ENCODE measurements at places on chromosomes 1 and 21.

DNA sequence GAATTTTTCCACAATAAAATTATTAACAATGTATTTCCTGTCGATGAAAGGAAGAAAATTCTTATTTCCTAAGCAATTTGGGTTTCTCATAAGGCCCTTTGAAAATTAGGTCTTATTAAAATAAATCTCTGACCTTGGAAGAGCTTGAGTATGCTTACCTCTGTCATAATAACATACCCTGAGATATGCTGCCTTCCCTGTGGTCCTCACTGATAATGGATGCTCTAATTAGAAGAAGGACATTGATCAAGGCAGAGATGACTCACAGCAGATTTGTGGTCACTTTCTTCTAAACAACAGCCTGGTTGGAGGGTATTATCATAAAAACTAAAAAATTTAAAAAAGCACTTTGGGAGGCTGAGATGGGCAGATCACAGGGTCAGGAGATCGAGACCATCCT lies 217.8 kb downstream of the GRIK1 start:
- H3K27me3 ChIP-seq, result no peaks in the 10 kb centered on the region
- H3K36me3 ChIP-seq, result no peaks in the 10 kb centered on the region
- no peak overlapping the region for H3K4me3 ChIP-seq
- no peak for DNase-seq
- H3K27ac ChIP-seq, result no peak overlapping the region
- H3K4me1 ChIP-seq, result no peaks in the 10 kb centered on the region

GRCh38 chr1:66931590-66931989 lies 6.8 kb downstream of the MIER1 start:
- no peaks in the 10 kb centered on the region for H3K4me1 ChIP-seq
- no peaks in the 10 kb centered on the region for H3K36me3 ChIP-seq
- no peak overlapping the region for H3K27ac ChIP-seq
- DNase-seq, result no peak

DNA sequence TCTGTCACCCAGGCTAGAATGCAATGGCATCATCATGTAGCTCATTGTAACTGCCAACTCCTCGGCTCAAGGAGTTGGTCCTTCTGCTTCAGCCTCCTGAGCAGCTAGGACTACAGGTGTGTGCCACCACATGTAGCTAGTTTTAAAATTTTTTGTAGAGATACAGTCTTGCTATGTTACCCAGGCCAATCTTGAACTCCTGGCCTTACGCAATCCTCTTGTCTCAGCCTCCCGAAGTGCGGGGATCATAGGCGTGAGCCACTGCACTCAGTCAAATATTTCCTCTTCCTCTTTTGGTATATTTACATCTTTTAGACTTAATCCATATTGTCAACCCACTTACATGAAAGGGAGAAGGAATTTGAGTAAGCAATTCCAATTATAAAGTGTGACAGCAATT lies 121.1 kb downstream of the EVI5 start:
- no peak overlapping the region for H3K27ac ChIP-seq
- DNase-seq, result no peak
- H3K36me3 ChIP-seq, result no peaks in the 10 kb centered on the region
- no peaks in the 10 kb centered on the region for H3K27me3 ChIP-seq
- H3K4me1 ChIP-seq, result no peaks in the 10 kb centered on the region

DNA sequence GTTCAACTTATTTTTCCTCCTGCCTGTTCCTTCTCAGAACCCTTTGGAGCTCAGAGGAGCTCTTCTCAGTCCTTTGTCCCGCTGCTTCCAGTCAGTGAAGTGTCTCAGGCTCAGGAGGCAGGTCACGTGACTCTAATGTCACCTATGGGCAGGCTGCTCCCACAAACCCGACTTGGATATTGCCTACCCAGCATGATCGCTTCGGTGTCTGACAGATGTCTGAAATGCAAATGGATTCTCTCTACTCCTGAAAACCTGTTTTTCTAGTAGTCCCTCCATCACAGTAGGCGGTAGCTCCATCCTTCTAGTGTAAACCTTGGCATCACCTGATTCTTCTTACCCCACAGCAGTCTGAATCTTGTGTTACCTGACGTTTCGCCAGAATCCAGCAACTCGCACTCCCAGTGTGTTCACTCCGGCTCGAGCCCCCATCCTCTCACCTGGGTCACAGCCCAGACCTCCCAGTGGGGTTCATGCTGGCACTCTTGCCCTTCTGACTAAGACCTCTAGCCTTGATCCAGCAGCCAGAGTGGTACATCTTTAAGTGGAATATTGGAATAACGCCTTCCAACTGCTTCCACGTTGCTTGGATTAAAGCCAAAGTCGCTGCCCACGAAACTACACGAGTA lies 5.4 kb downstream of the PADI6 start:
- no peaks in the 10 kb centered on the region for H3K27me3 ChIP-seq
- DNase-seq, result peak; percentile 93
- no peaks in the 10 kb centered on the region for H3K36me3 ChIP-seq
- H3K4me1 ChIP-seq, result peaks cover 8% of the 10 kb centered on the region
- no peak overlapping the region for H3K4me3 ChIP-seq

- H3K4me3 ChIP-seq, result no peak overlapping the region
- DNase-seq, result peak; percentile 51
- no peaks in the 10 kb centered on the region for H3K36me3 ChIP-seq
- no peaks in the 10 kb centered on the region for H3K4me1 ChIP-seq
Measured at GRCh38 chr1:186304982-186305949, 69.8 kb downstream of the TPR start.

DNA sequence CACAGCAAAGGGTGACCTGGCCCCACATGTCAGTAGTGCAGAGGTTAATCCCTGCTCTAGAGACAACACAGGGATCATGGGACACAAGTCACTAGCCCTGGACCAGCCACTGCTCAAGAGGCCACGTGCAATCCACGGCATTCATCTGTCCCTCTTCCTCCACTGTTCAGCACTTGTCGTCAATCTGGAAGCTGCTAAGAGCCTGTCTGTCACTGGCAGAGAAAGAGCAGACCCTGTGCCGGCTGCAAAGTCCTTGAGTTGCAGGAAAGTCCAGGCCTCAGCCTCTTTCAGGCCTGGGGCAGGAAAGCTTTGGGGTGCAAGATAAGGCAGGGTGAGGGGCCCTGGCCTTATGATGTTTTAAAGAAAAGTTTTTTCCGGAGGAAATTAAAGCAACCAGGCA lies 16.7 kb downstream of the CELA2B start:
- H3K4me3 ChIP-seq, result no peak overlapping the region
- H3K36me3 ChIP-seq, result peaks cover 2% of the 10 kb centered on the region
- no peak for DNase-seq
- H3K4me1 ChIP-seq, result peaks cover 3% of the 10 kb centered on the region
- H3K27me3 ChIP-seq, result no peaks in the 10 kb centered on the region

- no peak for DNase-seq
- H3K4me3 ChIP-seq, result no peak overlapping the region
- H3K4me1 ChIP-seq, result no peaks in the 10 kb centered on the region
- no peak overlapping the region for H3K27ac ChIP-seq
- H3K27me3 ChIP-seq, result no peaks in the 10 kb centered on the region
Measured at GRCh38 chr1:25458541-25459298, 28.0 kb downstream of the MACO1 start.

DNA sequence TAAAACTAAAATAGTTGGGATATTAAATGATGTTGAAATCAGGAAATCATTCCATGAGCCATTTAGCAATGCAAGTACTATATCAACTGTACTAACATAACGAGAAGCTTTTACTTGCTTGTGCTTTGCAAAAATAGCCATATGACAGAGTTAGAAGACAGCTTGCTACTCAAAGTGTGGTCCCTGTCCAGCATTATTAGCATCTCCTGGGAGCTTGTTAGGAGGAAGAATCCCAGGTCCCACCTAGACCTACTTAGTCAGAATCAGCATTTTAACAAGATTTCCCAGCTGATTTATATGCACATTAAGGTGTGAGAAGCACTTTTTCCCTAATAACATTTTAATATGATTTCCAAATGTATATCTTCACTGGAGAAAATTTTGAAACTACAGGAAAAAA lies 4.7 kb downstream of the PRKACB start:
- no peak overlapping the region for H3K4me3 ChIP-seq
- no peak for DNase-seq
- H3K4me1 ChIP-seq, result no peaks in the 10 kb centered on the region
- no peaks in the 10 kb centered on the region for H3K36me3 ChIP-seq
- no peak overlapping the region for H3K27ac ChIP-seq
- no peaks in the 10 kb centered on the region for H3K27me3 ChIP-seq

DNA sequence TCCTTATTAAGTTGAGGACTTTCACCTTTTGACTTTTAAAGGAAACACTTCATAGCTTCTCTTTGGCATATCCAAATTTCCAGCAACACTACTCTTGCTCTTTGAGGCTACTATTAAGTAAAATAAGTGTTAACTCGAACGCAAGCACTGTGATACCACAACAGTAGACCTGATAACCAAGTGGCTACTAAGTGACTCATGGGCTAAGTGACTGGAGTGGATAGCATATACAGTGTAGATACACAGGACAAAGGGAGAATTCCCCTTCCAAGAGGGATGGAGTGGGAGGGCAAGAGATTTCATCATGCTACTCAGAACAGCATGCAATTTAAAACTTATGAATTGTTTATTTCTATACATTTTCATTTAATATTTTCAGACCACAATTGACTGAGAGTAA lies 9.8 kb upstream of the KCNA3 start:
- DNase-seq, result no peak
- no peaks in the 10 kb centered on the region for H3K27me3 ChIP-seq
- no peak overlapping the region for H3K27ac ChIP-seq
- H3K36me3 ChIP-seq, result no peaks in the 10 kb centered on the region
- no peaks in the 10 kb centered on the region for H3K4me1 ChIP-seq
- no peak overlapping the region for H3K4me3 ChIP-seq

DNA sequence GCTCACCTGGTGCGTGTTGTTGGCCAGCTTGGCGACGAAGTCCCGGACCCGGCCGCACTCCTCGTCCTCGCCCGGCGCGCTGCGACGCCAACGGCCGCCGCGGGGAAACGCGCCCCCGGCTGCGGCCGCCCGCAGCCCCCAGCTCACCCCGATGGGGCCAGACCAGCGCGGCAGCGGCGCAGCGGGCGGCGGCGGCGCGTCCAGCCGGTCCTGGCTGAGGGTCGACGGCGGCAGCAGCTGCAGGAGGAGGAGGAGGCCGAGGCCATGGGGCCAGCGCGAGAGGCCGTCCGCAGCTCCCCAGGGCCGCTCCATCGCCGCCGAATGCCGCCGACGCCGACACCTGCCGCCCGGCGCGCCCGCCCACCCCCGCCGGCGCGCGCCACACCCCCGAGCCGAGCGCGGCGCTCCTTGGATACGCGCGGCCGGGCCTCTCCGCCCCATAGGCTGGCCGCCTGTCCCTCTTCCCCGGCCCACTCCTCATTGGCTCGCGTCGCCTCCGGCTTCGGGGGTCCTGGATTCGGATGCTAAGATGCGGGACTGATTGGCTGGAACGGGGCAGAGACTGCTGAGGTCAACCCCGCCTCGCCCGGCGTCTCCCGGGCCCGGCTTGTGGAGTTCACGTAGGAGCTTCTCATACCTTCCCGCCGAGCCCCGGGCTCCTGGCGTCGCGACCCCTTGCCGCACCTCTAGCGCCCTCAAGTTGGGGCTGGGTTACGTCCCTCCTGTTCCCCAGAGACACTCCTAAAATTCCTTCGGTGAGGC lies at the start of gene SORT1:
SORT1 (minus strand) TSS at position 338 of the 762 bp plus-strand sequence; CDS start at position 312, 26 bp downstream.
- H3K27me3 ChIP-seq, result no peaks in the 10 kb centered on the region
- H3K27ac ChIP-seq, result peak within 1 kb of the TSS; percentile 85
- peak within 1 kb of the TSS; percentile 56 for H3K4me3 ChIP-seq
- DNase-seq, result peak; percentile 99
